CD4-positive, alpha-beta T cell treated with Interleukin-12 subunit alpha and Interleukin-12 subunit beta, for 1 hour (primary cell): ENCODE measurements at places on chromosomes 1 and 21.

DNA sequence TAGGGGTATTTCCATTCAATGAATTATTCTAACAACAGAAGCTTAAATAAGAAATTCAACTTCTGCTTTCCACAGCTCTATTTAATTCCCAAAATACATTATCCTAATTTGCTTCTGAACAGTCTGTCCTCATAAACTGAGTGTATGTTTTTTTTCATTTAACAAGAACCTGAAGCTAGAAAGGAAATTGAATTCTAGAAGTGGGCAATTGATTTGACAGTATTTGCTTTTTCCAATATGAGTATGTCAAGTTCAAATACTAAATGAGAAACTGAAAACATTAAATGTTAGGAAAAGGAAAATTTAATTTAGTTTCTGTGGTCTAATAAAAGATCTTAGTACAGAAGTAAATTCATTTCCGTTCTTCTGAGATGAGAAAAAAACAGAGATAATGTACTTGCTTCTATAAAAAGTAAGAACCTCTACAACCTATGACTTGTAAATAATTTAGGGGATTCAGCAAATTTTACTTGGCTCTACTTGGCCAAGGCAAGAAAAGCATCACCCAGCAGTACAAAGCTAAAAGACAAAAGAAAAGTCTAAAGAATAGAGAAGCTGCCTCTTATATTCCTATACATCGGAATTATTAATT lies 31.1 kb downstream of the RAB3GAP2 start:
- no peak for DNase-seq

DNA sequence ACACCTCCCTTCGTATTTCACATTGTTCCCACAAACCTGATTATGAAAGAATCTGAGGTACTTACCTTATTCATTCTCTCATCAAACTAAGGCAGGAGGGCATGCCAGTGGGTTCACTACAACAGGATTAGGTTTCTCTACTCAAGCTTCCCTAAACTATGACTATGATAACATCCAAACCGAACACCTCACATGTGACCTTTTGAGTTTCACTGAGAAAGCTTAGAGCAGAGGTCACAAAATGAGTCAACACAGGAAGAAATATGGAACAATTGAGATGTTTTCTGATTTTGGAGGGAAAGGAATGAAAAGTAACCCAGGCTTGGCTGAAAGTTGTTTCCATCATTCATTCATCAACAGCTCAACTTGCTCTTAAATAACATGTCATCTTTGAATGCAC lies 24.1 kb downstream of the UBR4 start:
- no peak for DNase-seq

GRCh38 chr1:57424231-57425027 lies 569 bp upstream of the DAB1 start:
- no peak for DNase-seq

GRCh38 chr1:239505094-239505493 lies 118.7 kb downstream of the CHRM3 start:
- DNase-seq = no peak

DNA sequence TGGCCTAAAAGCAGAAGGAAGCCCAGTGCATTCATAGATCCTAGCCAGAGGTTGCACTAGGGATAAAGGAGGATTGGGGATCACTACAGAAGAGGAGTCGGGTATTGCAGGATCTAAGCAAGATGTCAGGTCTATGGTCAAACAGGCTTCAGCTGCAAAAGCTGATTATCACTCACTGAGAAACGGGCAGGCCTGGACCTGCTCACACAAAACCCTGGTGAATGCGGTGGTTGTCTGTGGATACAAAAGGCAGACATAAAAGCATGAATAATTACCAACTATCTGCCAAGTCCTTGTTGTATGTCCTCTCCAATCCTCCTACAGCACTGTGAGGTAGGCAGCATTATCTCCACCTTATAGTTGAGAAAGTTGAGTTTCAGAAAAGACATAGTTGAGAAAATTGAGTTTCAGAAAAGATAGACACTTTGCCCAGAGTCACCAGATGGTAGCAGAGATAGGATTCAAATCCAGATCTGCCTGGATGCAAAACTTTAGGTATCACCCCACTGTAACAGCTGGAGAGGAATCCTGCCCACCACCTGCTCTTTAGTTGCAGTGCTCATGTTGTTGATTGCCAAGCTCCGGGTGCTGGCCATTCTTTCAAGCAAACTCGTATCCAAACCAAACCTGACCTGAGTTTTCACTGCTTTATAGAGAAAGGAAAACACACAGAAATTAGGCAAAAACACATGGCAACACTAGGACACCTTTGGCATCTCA lies 49.6 kb upstream of the HOOK1 start:
- DNase-seq = no peak
